ENCODE measurements at places on chromosomes 3 and 15.

DNA sequence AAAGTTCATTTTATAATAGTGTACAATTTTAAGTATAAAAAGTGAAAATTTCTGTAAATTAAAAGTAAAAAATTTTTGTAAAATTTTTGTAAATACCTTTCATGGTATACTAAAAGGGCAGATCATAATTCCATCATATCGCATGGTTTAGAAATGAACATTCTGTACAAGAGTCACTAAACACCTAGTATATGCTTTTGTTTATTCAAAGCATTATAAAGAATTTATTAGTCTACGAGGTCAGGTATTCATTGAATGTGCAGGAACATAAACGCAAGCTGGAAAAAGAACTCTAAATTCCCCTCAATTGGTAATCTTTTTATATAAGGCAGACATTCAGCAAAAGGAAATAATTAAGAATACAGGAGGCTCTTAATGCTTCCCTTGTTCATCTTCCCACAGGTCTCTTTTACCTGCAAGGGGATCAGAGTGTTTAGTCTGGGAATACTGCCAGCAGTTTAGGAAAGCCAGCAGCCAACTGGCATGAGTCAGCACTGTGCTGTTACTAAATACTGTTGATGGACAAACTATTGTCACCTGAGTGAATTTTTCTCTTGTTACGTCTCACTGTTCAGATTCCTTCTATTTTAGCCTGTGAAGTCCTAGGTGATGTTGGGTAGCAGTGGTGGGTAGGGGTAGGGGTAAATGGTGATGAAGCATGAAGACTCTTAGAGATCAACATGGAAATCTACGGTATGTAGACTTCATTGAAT lies 70.1 kb downstream of the UQCC5 start:
- no peak overlapping the region for H3K4me3 ChIP-seq
- H3K27me3 ChIP-seq, result no peaks in the 10 kb centered on the region
- H3K4me1 ChIP-seq, result peaks cover 22% of the 10 kb centered on the region
- peak overlapping the region; percentile 72 for H3K27ac ChIP-seq

GRCh38 chr3:112860898-112861297 lies 14.2 kb upstream of the CD200R1L start:
- no peak for DNase-seq
- no peaks in the 10 kb centered on the region for H3K27me3 ChIP-seq
- H3K36me3 ChIP-seq, result no peaks in the 10 kb centered on the region
- no peak overlapping the region for H3K4me3 ChIP-seq
- H3K4me1 ChIP-seq, result no peaks in the 10 kb centered on the region

- H3K4me1 ChIP-seq, result peaks cover 10% of the 10 kb centered on the region
- 0 out of 2 replicates have a peak, but pooled peaks cover 2% of the 10 kb centered on the region for H3K27me3 ChIP-seq
- no peak for DNase-seq
- H3K36me3 ChIP-seq, result no peaks in the 10 kb centered on the region
These were observed 83.2 kb downstream of the RAB11A start for GRCh38 chr15:65952391-65953053.

DNA sequence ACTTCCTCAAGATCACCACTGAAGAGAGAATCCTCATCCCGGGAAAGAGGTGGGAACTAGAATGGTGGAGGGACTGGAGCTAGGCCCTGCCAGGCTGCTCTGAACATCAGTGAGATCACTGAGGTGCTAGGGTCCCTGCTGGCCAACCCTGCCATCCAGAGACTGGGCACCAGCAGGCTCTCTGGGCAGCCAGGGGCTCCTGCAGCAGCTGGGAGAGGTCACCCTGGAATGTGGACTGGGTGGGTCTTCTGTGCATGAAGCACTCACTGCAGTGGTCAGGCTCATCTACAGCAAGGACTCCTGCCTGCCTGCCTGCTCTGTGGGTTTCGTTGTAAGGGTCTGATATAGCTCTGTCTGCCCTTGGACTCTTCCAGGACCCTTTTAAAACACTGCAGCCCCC lies 24.9 kb downstream of the ALS2CL start:
- H3K4me1 ChIP-seq, result no peaks in the 10 kb centered on the region
- DNase-seq, result no peak
- H3K27me3 ChIP-seq, result no peaks in the 10 kb centered on the region
- H3K4me3 ChIP-seq, result no peak overlapping the region

- peaks cover 7% of the 10 kb centered on the region for H3K4me1 ChIP-seq
- no peaks in the 10 kb centered on the region for H3K36me3 ChIP-seq
- H3K27me3 ChIP-seq, result no peaks in the 10 kb centered on the region
- H3K27ac ChIP-seq, result no peak overlapping the region
- no peak overlapping the region for H3K4me3 ChIP-seq
These were observed 58.5 kb downstream of the CRYBG3 start for GRCh38 chr3:97880267-97880666.

- no peak overlapping the region for H3K4me3 ChIP-seq
- H3K36me3 ChIP-seq, result no peaks in the 10 kb centered on the region
- peaks cover 23% of the 10 kb centered on the region for H3K27me3 ChIP-seq
- H3K4me1 ChIP-seq, result no peaks in the 10 kb centered on the region
These were observed 52.9 kb upstream of the CAPN7 start for GRCh38 chr3:15153103-15153502.

- H3K27ac ChIP-seq, result no peak overlapping the region
- H3K4me1 ChIP-seq, result no peaks in the 10 kb centered on the region
- no peak for DNase-seq
- no peaks in the 10 kb centered on the region for H3K27me3 ChIP-seq
- no peak overlapping the region for H3K4me3 ChIP-seq
- no peaks in the 10 kb centered on the region for H3K36me3 ChIP-seq
These were observed 307.8 kb upstream of the TPM1 start for GRCh38 chr15:62734706-62735105.

- no peaks in the 10 kb centered on the region for H3K4me1 ChIP-seq
- H3K27me3 ChIP-seq, result peaks cover 15% of the 10 kb centered on the region
- H3K27ac ChIP-seq, result no peak overlapping the region
- no peak for DNase-seq
- H3K36me3 ChIP-seq, result no peaks in the 10 kb centered on the region
These were observed 5.6 kb downstream of the GREM1 start for GRCh38 chr15:32723171-32723948.

DNA sequence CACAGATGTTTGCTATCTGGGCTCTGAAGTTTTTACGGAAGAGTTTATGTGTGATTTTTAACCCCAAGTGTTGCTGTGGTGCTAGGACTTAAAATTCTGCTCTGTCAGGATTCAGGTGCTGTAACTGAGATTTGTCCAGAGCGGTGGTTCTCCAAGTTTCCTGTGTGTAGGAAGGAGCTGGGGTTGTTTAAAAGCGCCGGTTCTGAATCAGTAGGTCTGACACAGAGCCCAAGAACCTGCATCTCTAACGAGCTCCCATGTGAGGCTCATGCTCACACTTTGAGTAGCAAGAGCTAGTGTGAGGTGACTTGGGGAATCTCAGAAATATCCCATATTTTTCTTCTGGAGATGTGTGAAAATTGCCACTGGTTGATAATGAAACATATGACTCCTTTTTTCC lies 325.5 kb downstream of the SATB1 start:
- no peaks in the 10 kb centered on the region for H3K36me3 ChIP-seq
- no peak overlapping the region for H3K27ac ChIP-seq
- no peak for DNase-seq
- no peaks in the 10 kb centered on the region for H3K4me1 ChIP-seq
- no peaks in the 10 kb centered on the region for H3K27me3 ChIP-seq
- H3K4me3 ChIP-seq, result no peak overlapping the region

DNA sequence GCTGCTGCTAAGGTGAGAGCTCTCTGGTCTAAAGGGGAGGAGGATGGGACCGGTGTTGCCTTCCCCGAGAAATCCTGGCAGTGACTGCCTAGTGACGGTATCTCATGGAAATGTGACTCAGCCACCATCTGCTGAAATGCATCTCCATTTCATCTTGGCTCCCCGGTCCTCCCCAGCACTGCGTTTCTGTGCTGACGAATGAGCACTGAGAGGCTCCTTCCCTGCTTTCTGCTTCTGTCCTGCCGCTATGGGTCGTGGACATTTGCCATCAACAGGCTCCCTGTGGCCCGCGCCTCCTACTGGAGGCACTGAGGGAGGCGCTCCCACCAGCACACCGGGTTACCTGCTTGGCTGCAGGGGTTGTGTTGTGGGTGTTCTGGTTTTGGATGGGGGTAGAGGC lies 13.5 kb upstream of the SEC13 start:
- no peak for DNase-seq
- H3K4me3 ChIP-seq, result no peak overlapping the region
- no peaks in the 10 kb centered on the region for H3K27me3 ChIP-seq
- H3K36me3 ChIP-seq, result no peaks in the 10 kb centered on the region

- no peaks in the 10 kb centered on the region for H3K36me3 ChIP-seq
- no peak overlapping the region for H3K27ac ChIP-seq
- DNase-seq, result no peak
- no peaks in the 10 kb centered on the region for H3K4me1 ChIP-seq
- no peak overlapping the region for H3K4me3 ChIP-seq
These were observed 138.5 kb downstream of the GABRB3 start for GRCh38 chr15:26634319-26634718.

DNA sequence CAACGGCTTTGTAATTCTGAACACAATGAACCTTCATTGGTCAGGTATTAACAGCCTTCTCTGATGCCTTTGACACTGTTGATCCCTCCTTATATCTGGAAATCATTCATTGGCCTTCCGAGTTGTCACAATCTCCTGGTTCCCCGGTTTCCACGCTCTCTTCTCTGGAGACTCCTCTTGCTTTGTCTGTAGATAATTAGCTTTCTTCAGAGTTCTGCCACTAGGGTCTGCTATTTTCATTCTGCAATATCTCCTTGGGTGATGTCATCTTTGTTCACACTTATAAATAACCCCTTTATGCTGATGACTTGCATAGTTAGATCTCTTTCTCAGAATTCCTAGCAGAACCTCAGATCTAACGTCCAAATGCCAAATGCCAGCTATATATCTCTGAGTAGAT lies 583.8 kb upstream of the ZNF717 start:
- no peak overlapping the region for H3K27ac ChIP-seq
- no peaks in the 10 kb centered on the region for H3K4me1 ChIP-seq
- no peaks in the 10 kb centered on the region for H3K36me3 ChIP-seq
- no peak overlapping the region for H3K4me3 ChIP-seq
- no peak for DNase-seq
- H3K27me3 ChIP-seq, result no peaks in the 10 kb centered on the region

DNA sequence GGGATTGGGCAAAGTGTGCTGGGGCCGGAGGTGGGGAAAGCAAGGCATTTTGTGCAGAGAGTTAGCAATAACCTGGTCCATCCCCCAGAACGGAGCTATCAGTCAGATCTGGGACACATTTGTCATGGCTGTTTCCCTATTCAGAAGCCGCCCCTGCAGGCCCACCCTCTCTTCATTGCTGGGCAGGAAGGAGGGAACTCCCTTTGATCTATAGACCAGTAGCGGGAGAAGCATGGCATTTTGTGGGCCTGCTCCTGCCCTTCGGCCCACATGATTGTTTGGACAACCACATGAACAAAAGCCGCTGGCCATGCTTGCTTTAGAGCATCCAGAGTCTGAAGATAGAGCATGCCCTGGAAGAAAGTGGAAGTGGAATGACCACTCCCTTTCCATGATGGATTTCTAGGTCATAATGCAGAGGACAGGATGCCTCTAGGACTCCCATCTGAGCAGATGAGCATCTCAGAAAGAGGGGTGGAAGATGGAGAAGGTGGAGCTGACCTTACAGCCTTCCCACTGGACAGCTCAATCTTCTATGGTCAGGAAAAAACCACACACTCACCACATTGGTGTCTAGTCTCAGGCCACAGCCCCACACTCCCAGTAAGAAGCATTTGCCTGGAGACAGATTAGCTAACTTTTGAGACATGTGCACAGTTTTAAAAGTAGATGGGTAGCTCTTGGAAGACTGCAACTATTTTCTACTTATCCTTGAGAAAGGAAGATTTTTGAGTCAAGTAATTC lies 11.9 kb upstream of the LRTM1 start:
- no peak for DNase-seq
- no peaks in the 10 kb centered on the region for H3K27me3 ChIP-seq
- H3K36me3 ChIP-seq, result no peaks in the 10 kb centered on the region
- H3K27ac ChIP-seq, result no peak overlapping the region
- no peaks in the 10 kb centered on the region for H3K4me1 ChIP-seq

- H3K4me1 ChIP-seq, result no peaks in the 10 kb centered on the region
- no peak overlapping the region for H3K27ac ChIP-seq
- no peaks in the 10 kb centered on the region for H3K27me3 ChIP-seq
- DNase-seq, result no peak
- H3K4me3 ChIP-seq, result no peak overlapping the region
- no peaks in the 10 kb centered on the region for H3K36me3 ChIP-seq
These were observed 375.2 kb upstream of the SGO1 start for GRCh38 chr3:20561166-20561565.

GRCh38 chr15:34987609-34988026 lies 469 bp downstream of the ZNF770 start:
- no peaks in the 10 kb centered on the region for H3K27me3 ChIP-seq
- DNase-seq, result no peak
- H3K4me3 ChIP-seq, result peak overlapping the region; percentile 99
- H3K4me1 ChIP-seq, result peaks cover 22% of the 10 kb centered on the region
- peaks cover 10% of the 10 kb centered on the region for H3K36me3 ChIP-seq
- H3K27ac ChIP-seq, result peak overlapping the region; percentile 96

DNA sequence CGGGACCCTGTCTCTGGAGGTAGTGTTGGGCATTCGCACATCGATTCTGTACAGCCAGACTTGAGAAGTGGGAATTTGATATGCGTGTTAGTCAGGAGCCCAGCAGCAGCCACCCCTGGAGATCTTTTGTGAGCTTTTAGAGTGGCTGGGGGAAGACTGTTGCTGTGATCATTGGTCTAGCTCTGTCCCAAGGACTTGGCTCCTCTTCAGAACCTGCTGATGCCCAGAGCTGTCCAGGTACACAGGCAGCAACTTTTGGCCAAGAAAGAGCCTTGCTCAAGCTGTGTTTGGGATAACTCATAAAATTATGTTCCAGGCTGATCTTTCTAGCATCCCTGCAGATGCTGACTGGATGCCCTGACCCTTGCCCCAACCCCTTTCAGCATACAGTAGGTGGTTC lies 29.3 kb downstream of the LIMD1 start:
- no peak overlapping the region for H3K4me3 ChIP-seq
- no peak for DNase-seq
- H3K27me3 ChIP-seq, result no peaks in the 10 kb centered on the region
- H3K4me1 ChIP-seq, result peaks cover 8% of the 10 kb centered on the region
- no peak overlapping the region for H3K27ac ChIP-seq

DNA sequence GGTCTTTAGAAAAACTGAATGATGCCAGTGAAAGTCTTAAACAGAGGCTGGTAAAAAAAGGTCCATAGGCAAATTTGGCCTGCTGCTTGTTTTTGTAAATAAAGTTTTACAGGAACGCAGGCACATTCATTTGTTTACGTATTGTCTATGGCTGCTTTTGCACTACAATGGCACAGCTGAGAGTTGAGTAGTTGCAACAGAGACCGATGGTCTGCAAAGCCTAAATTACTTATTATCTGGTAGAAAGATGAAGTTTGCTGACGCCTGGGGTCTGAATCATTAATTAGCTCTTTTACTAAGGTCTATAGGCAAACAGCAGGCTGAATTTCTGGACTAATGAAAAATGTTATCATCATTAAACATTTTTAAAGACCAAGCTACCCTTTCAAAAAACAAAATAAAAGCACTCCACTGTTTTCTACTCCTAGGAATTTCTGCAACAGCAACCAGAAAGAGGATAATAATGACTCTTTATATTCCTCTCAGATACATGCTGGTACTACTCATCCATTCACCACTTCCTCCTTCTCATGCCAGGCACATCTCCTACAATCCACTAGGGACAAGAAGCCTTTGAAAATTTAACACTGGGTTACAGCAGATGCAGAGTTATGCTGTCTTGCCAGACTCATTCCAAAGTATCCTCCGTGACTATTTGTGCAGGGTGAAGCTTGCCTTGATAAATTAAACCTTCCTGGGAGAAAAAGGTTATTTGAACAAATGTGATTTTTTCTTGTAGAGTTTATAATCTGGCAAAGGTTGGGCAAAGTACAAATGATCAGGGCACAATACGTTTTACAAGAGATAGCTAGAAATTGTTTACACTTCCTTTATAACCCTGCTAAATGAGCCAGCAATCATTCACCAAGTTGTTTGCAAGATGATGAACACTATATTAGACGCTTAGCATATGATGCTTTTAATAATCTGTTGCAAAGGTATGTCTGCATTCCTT lies 6.0 kb downstream of the GATM start:
- DNase-seq, result no peak
- peaks cover 21% of the 10 kb centered on the region for H3K27me3 ChIP-seq
- no peaks in the 10 kb centered on the region for H3K4me1 ChIP-seq

Data from Panc1 (cell line).